ENCODE measurements at places on chromosomes 1 and 21.

DNA sequence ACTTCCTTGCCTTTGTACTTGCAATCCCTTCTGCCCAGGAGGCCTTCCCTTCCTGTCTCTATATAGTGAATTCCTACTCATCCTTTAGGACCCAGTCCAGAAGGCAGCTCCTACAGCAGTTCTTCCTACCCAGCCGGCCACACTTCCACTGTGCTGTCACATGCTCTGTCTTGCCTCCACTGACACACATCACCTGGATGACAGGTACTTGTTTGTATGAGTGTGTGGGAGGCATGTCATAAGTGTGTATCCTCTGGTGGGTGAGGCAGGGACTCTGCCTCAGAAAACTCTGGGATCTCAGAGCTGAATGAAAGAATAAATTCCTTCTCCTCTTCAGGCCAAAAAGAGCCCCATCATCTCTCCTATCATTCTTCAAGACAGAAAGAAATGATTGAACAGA is 5.1 kb upstream of the OSCP1 start:
- DNase-seq: no peak

GRCh38 chr1:198681831-198682759 is 43.3 kb downstream of the PTPRC start:
- DNase-seq: peak; percentile 49

DNA sequence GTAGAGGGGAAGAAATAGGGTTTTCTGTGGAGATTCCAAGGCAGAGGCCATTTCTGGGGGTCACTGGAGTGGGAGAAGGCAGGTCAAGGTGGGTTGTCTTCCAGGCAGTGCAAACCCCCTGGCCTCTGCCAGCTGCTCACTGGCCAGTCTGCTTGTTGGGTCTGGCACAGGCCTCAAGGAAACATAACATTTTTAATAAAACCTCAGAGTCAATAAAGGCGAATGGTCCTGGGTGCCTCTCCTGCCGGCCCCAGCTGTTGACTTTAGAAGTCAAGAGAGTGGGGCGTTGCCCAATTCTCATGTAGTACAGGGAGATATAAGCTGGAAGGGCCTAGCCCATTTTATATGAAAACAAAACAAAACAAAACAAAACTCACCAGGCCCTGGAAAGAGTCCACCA is 36.6 kb downstream of the RUNX3 start:
- no peak for DNase-seq

GRCh38 chr1:161335796-161336195 is 21.6 kb downstream of the SDHC start:
- DNase-seq: no peak
